ENCODE measurements at places on chromosomes 3 and 15.
A peak's percentile ranks its signal among the peaks of the same experiment; 100 is the strongest.

DNA sequence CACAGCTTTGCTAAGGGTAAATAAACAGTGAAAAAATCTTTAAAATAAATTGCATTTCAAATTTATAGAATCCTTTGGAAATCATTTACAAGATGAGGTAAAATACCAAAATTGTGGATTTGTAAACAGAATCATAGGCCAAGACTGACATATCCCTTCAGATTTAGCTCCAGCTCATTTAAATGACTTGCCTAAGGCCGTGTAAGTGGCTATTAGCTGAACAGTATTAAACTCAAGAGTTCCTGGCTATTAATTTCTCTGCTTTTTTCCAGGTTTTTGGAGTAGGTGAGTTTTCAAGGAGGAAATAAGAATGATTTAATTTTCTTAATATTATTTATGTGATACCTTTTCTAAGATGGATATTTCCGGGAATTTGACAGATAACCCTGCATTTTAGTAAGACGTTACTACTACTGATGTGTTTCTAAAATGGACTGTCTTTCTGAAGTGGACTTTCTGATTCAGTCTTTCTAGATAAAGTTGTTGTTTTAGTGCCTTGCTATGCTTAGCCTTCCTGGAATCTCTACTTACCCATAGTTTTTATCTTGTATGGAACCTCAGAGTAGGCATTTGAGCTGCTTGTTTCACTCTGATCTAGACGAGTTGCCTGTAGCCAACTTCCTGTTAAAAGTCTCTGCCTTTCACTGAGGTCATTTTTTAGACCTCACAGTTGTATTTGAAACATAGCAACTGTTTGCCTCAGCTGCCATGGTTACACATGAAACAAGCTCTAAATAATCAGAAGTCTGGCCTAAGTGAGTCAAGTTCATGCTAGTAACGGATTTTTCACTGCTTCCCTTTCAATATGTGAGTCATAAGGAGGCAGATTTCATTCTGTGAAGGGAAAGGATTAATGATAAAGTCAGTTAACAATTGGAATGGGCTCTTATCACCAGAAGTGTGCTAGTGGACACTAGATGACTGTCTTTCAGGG is 127.0 kb downstream of the KLHL25 start:
- peak; percentile 99 for DNase-seq

DNA sequence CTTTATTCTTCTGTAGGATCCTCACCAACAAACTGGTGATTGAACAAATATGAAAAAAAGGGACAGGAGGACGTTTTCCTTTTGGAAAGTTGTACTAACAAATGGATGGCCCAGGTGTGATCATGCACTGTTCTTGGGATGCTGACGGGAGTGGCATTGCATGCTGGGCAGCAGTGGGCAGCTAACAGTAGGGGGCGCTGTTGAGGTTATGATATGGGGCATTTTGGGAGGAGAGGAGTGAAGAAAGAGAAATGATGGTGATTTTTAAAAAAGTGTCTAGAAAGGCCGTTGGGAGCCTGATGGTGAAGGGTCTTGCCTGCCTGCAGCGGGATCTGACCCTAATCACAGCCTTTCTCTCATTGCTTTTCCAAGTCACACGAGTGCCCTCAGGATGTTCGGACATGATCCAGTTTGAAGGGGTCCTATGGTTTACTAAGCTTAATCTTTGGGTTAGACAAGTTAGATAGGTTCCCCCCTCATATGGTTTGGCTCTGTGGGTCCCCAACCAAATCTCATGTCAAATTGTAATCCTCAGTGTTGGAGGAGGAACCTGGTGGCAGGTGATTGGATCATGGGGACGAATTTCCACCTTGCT is 46.2 kb upstream of the PRTG start:
- no peak for DNase-seq

DNA sequence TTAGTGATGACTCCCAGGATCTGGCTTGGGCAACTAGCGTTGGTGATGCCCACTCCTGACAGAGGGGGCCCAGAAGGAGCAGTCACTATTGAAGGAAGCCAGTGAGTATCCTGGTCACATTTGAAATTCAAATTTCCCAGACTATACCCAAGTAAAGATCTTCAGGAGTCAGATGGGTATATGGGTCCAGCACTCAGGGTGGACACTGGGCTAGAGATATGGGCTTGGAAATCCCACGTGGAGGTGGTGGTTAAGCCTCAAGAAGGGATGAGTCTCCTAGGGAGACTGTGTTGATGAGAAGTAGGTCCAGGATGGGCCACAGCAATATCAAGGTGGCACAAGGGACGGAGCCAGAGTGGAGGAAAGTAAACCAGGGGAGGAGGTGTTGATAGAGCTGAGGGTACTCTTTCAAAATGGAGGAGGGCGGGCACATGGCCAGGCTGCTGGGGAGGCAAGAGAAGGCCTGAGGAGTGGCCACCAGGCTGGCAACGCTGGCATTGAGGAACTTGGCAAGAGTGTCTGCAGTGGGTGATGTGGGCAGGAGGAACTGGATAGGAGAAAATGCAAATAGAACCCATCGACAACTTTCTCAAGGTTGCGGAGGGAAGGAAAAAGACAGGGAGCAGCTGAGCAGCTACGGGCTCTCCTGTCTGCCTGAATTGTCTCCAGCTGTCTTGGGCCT is 3.7 kb upstream of the SLCO2A1 start:
- no peak for DNase-seq

DNA sequence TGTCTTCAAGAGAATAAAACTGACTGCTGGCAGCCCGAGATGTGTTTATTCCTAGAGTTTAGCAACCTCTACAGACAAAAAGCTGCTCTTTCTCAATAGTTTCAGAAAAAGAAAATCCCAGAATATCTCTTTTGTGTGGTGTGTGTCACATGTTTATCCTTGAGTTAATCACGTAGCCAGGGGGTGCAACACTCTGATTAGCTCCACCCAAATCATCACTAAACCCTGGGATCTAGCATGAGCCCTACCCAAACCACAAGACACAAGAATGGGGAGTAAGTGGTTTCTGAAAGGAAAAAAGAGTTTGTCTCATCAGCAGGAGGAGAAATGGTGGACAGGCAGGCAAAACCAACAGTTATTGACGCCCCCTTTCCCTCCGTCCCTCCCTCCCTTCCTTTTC is 78.5 kb upstream of the AGBL1 start:
- DNase-seq = peak; percentile 1

GRCh38 chr3:48738926-48739616 is 22.1 kb upstream of the IP6K2 start:
- no peak for DNase-seq

DNA sequence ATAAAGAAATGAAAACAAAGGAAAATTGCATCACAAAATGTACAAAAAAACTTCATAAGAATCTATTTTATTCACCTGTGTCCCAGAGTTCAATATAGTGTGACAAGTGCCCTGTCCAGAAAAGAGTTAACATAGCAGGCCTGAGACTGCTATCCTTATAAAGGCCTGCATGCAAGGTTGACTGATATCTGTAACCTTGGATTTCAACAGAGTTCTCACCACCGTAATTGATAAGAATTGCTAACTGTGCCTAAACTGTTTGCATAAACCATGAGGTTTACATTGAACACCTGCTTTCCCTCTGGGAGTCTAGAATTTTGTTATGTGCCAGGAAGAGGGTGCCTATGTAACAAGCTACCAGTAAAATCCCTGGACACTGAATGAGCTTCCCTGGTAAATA is 461.7 kb upstream of the DPH6 start:
- DNase-seq = no peak

DNA sequence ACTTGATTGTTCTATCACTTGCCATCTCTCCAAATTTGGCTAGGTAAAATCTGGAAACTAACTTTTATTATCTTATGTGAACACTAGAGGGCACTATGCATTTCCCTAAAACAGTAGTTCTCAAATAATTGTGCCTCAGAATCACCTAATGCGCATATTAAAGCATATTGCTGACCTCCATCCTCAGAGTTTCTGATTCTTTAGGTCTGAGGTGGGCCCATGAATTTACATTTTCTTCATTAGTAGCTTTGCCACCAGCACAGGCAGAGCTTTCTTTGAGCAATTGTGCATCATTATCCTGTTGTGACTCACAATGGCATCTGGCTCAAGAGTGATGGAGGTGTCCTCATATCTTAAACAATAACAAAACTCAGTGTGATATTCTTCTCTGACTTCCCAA is 17.5 kb upstream of the BCHE start:
- no peak for DNase-seq

GRCh38 chr15:48510976-48511375 is 134.5 kb downstream of the FBN1 start:
- peak; percentile 73 for DNase-seq

GRCh38 chr3:127497676-127498075 is 92.9 kb downstream of the TPRA1 start:
- no peak for DNase-seq

GRCh38 chr15:89016549-89017041 is 71.7 kb upstream of the ABHD2 start:
- DNase-seq = peak; percentile 46
